ENCODE measurements at places on chromosomes 5 and 9.

GRCh38 chr5:87151547-87151946 lies 116.1 kb upstream of the RASA1 start:
- peak; percentile 65 for DNase-seq

DNA sequence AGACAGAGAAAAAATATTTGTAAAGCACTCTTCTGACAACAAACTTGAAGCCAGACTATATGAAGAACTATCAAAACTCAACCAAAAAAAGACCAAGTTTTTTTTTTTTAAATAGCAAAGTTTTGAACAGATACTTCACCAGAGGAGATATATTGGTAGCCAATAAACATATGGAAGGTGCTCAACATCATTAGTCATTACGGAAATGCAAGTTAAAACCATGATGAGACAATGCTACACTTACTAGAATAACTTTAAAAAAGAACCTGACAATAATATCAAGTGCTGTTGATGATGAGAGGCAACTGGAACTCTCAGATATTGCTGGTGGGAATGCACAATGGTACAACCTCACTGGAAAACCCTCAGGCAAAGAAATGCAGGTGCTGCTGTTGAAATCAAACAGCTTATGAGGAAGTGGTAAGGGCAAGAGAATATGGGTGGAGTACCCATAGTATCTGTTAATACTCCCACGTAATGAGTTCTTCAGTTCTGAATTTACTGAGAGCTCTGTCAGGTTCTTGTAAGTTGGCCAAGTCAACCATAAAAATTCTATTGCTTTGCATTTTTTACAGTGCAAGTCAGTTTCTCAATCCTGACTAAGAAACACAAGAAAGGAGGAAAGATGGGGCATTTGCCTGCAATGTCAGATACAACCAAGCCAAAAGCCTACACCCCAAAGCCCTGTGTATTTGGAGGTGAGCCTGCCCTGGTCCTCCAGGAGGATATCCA lies 87.3 kb upstream of the GNAQ start:
- DNase-seq, result peak; percentile 41

DNA sequence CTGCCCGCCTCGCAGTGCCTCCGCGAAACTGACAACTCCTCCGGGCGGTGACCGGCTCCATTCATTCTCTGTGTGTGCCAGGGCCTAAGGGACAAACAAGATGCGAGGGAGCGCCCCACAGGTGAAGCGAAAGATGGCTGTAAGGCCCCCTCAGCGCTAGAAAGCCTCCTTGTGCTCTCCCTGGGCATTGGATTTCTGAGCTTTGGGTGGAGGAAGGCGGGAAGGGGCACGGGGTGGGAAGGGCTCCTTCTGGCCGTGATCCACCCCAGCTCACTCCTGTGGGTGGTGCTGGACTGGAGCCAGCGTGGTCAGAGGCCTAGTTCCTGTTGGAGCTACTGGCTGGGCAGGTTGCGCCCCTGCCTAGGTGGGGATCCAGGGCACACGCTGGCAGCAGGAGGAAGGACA lies 943 bp downstream of the GALNT12 start:
- DNase-seq, result no peak

DNA sequence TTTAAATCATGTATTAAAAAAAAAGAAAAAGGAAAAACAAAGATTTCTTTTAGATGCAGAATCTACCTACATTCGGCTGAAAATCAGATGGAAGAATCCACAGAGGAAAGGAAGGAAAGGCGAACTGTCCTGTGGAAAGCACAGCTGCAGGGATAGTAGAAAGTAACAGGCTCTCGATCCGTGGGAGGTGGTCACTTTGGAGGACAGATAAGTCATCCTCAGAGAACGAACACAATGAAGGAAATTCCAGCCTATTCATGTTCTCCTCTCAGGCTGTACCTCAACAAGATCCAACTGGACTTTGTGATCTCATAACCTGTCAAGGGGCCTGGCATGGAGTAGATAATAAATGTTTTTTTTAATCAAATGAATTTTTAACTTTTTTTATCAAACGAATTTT lies 72.8 kb downstream of the NR6A1 start:
- no peak for DNase-seq

DNA sequence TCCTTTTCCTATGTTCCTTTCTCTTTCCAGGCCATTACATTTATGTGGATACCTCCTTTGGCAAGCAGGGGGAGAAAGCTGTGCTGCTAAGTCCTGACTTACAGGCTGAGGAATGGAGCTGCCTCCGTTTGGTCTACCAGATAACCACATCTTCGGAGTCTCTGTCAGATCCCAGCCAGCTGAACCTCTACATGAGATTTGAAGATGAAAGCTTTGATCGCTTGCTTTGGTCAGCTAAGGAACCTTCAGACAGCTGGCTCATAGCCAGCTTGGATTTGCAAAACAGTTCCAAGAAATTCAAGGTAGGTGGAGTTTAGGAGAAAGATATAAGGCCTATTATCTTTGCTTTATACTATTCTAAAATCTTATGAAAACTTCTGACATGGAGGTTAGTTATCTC lies 64.5 kb downstream of the MAMDC2 start:
- DNase-seq, result no peak

DNA sequence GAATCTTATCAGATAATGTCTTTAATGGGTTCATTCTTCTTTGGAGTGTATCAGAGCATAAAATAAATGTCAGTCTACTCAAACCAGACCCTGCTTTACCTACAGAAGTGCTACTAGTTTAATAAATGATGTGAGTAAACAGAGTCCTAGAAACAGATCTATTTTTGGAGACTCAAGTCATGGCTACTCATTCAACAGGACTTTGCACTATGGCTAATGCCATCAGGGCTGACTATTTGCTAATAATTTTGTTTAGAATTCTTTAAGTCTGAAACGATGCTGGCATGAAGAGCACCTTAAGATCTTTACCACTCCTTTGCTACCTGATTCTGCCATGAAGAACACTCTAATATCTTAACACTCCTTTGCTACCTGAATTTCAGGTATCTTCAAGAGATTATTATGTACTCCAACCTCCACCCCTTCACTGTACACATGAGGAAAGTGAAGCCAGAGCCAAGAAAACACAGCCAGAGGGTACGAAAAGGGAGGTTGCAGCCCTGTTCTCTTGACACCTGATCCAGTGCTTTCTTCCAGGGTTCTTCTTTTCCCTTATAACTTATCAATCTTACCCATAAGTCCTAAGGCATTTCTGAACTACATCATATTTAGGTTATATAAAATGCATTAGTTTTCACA lies 62.4 kb downstream of the ZNF608 start:
- DNase-seq, result no peak

- no peak for DNase-seq
Measured at GRCh38 chr5:172450861-172451695, 3.2 kb downstream of the SH3PXD2B start.

DNA sequence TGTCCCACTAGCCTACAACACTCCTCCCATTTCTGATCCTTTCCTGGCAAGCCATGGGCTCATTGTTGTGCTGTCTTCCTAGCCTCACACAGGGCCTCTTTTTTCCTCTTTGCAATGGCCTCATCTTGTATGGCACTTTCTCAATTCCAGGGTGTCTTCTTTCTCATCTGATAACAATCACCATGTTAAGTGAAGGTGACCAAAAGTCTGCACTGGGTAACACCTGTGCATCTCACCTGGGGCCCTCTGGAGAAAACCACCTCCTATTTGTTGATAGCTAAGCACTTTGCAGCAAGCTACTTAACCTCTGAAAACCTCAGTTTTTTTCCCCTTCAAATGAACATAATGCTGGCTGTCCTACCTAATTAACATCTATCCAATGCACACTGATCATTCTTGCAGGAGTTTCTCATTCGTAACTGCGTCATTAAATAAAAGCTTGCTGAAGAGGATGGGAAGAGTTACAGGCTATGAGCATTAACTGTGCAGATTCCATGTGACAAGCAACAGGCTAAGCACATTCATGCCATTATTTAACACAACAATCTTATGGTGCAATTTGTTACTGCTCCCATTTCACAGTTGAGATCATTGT lies 60.1 kb upstream of the STK32A start:
- DNase-seq, result no peak

DNA sequence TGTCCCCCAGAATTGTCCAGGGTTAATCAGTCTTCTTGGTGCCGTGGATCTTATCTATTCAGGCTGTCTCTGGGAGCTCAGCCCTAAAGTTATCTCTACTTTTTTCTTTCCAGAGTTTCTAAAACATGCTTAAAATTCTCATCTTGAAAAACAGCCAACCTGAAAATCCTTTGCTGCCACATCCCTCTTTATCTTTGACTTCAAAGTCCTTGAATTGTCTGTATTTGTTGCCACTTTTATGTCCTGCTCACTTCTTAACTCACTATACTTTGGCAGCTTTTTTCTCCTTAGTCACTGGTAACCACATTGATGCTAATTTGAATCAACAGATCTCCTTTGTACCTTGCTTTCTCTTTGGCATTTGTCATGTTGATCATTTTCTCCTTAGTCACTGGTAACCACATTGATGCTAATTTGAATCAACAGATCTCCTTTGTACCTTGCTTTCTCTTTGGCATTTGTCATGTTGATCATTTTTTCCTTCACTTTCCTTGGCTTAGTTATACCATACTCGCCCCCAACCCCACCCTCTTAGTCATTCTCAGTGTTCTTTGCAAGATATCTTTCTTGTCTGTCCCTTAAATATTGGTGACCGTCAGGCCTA lies 8.5 kb downstream of the DMXL1 start:
- no peak for DNase-seq

DNA sequence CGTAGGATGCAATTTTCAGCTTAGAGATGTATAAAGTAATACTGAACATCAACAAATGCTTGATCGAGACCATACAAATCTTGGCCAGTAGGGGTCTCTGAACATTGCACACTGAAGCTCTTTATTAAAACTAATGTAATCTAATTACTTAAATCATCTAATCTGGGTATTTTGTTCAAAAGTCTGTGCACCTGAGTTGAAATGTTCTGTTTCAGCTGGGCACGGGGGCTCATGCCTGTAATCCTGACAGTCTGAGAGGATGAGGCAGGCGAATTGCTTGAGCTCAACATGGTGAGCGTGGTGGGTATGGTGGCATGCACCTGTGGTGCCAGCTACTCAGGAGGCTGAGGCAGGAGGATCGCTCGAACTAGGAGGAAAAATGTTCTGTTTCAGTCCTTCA lies 41.0 kb downstream of the ESM1 start:
- peak; percentile 4 for DNase-seq
